ENCODE measurements at places on chromosomes 11 and 22.

DNA sequence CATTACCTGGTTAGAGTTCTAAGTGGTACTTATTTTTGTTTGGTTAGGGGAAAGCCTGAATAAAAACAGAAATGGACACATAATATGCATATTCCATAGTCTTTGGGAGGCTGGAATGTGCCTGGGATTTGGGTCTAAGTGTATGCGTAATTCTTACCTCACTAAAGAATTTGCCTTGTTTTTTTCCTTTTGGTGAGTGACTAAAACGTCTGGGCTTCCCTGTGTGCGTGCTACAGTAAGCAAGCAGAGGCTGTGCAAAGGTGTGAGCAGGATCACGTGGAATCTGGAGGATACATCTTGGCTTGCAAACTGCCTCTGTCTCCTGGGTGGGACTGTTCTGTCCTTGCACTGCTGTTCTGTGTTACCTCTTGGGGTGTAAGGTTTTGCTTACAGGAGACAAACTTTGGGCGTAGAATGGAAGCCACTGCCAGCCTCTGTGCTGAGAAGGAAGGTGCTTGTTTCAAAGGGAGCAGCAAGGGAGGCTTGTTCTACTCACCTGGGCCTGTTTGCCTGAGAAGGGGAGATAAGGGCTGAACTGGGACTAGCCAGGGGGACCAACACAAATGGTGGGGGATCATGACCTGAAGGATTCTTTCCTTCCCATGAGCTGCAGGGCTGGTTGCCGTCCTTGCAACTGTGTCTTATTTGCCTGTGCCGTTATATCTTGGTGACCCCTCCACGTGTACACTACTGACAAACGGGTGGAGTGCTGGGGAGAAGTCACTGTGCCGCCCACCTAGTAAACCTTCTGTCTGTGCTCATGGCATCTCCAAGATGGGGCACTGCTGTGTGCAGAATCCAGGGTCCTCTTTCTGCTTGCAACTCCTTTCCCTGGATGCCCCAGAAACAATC is 4.5 kb downstream of the NEAT1 start:
- DNase-seq = peak; percentile 42

GRCh38 chr11:46643531-46643930 is 26.2 kb downstream of the ATG13 start:
- no peak for DNase-seq

DNA sequence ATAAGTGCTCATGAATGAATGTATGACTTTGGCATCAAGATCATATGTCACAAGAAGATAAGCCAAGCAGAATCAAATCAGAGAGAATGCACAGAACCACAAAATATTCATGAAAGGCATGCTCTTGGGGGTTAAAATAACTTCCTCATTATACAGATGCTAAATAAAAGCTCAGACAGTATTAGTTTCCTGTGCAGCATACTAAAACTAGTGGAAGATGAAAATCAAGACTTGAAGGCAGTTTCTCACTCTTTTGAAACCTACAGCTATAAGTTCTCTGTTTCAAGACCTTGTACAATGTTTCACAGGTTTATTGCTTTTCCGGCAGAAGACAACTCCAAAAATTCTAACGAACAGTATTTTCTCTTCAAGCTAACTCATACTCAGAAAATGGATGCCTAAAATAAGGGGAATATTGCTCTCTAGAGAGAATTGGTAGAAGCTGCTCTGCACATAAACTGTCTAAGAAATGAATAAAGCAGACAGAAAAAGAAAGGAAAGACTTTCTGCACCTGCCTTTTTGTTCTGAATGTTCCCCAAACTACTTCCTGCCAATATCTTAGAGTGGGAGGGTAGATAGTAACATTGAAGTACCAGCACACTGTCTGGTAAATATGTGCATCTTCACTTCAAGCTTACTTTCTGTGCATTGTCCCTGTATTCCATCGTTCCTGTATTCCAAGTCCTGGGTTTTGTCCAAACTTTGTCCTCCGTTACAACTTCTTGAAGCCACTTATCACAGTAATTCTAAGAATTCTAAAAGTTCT is 639.4 kb upstream of the FAT3 start:
- no peak for DNase-seq

GRCh38 chr22:24727218-24727851 is 47.2 kb downstream of the PIWIL3 start:
- peak; percentile 73 for DNase-seq

- DNase-seq = no peak
These were observed 98.0 kb downstream of the PDE2A start for GRCh38 chr11:72576243-72576595.

- DNase-seq = no peak
These were observed 10.9 kb downstream of the CHRM1 start for GRCh38 chr11:62910141-62910882.

- peak; percentile 30 for DNase-seq
These were observed 252.7 kb downstream of the TMEM135 start for GRCh38 chr11:87290304-87290922.

GRCh38 chr22:30869667-30870395 is 98.7 kb downstream of the MORC2 start:
- no peak for DNase-seq

DNA sequence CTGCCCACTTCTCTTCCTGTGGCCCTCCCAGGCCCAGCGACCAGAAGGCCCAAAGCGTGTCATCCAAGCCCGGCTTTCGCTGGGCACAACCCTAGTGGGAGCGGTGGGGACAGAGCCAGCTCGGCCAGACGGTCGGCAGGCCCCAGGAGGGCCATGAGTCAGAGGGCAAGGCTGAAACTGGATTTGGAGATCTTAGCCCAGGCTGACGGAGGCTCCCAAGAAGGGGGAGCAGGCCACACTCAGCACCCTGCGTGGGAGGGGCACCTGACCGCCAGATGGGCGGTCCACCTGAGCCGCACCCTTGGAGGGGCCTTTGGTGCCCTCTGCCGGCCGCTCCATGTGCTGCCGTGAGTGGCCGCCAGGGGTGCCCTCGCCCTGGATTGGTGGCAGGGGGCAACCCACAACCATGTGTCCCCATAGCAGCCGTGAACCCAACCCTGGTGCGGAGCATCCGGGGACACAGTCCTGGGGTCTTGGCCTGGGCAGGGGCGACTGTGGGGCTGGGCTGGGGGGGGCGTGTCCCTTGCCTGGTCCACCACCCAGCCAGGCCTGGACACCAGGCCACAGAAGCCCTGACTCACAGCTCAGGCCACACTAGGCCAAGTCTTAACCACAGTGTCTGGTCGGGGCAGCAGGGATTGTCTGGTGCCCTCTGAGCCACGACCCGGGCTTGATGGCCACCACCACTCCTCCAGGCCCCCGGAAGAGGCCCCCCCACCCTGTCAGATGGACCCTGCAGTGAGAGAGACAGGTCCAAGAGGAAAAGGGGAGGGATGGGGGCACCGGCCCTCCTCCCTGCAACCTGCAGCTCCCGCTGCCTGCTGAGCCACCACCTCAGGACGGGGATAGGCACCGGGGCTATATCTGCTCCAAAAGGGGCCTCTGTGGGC is 19.2 kb upstream of the TALDO1 start:
- DNase-seq = peak; percentile 97

DNA sequence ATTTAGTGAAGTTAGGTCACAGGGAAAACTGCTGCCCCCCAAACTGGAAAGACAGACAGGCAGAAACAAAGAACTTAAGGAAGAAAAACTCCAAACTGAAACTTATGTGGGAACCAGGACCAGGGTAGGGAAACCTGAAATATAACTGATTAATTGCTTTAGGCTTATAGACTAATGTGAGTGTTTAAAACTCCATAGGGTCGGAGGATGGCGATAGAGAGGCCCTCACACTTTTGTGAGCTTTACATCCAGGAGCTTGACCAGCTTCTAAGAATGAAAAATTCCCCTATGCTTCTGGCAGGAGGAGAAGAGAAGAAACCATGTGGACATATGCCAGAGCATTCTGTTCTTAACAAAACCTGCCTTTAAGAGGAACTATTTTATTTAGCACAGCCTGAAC is 598.6 kb downstream of the NELL1 start:
- no peak for DNase-seq

- no peak for DNase-seq
These were observed 34.9 kb downstream of the SCUBE2 start for GRCh38 chr11:9056467-9056866.

DNA sequence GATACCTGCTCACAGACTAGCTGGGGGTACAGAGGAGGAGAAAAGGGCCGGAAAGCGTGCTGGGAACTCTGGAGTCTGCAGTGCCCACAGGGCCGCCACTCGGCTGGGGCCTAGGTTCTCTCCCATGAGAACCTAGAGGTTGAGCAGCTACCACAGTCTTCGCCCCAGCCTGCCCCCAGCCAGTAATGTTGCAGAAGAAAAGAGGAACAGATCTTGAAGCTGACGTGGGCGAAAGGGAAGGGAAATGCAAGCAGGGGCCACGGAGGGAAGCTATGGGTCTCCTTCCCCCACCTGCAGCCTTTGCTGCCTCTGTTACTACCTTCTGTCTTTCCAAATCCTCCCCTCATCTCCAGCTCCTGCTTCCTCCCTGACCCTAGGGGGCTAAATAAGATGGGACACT is 28.8 kb upstream of the P2RY2 start:
- DNase-seq = no peak

- no peak for DNase-seq
These were observed 69.7 kb upstream of the LMO1 start for GRCh38 chr11:8333376-8333775.

- no peak for DNase-seq
These were observed 3.7 kb downstream of the FGF4 start for GRCh38 chr11:69771466-69771865.

- peak; percentile 4 for DNase-seq
These were observed 52.4 kb upstream of the CDON start for GRCh38 chr11:126115127-126115495.

DNA sequence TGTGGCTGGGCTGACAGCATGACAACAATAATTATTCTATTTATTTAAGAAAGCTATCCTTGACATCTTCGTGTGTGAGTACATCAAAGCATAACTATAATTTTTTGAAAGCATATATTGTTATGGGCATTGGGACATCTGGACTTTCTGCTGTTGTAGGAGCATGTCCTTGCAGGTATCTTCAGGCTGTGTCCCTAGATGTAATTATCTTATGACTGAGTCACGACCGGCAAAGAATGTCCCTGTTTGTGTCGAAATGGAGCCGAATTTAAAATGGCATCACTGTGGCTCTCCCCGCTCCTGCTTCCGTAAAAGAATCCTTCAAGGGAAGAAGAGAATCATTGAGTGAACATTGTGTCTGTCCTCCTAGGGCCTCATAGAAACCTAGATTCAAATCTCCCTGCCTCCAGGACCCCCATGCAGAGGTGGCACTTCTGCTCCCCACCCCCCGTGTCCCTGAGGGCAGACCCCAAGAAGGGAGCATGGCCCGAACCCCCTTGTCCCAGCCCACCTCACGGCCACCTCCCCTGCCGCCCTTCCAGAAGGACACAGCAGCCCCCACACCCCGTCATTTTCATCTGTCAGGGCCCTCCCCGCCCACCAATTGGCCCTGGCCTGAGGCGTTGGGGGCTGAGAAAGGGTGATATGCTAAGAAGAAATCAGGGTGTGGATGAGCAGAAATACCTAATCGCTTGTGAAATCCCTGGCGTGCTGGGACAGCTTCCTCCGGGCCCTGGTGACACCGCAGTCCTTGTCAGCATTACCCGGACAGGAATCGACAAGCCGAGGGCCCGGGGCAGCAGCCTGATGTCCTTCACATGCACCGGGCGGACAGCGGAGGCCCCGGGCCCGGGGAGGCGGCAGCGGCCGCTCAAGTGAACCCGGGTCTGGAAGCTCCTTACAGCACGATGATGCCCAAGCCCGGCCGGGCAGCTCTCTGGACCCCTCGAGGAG is 48.6 kb upstream of the SLC22A12 start:
- no peak for DNase-seq

GRCh38 chr11:41461057-41461681 is 1.7 kb upstream of the LRRC4C start:
- peak; percentile 9 for DNase-seq

DNA sequence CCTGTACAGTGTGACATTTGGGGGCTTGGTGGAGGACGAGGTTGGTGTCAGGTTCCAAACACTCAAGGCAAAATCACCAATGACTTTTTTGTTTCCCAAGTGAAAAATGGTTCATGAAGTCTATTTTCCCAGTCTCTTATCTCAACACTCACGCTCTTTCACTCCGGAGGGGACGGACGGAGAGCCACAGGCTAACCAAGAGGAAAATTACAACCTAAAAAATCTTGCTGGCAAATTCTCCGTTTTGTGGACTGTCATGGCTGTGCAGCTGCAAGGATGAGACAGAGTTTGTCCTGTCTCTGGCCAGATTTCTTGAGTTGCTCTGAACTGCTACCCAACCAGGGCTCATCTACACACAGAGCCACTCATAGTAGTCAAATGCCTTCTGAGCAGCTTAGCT is 101.2 kb downstream of the ABTB2 start:
- DNase-seq = no peak

DNA sequence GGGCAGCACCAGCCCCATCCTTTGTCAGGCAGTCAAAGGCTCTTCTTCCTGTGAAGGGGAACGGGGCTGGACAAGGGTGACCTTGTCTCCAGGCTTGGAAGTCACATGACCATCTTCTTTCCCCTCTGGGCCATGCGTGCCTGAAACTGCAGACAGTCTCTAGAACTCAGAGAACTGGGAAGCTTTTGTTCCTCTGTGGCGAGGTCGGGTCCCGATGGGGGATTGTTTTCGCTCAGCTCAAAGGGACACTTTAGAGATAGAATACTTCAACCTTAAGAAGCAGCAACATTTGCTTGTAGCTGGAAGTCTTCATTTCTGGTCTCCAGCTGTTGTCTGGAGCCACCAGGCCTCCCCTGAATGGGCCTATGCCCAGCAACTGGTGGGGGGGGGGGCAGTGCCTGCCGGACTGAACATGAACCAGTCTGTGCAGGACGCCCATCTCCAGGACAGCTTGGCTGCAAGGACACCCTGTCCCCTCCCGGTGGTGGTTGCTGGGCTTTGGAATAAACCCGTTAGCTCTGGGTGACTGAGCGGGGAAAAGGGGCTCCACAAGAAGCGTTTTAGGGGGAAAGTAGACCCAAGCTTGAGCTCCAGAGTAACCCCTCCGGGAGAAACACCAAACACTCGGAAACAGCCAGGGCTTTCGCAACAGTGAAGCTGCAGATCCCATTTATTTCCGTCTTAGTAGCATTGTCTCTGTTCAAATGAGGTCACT is 55.7 kb upstream of the EMID1 start:
- no peak for DNase-seq

DNA sequence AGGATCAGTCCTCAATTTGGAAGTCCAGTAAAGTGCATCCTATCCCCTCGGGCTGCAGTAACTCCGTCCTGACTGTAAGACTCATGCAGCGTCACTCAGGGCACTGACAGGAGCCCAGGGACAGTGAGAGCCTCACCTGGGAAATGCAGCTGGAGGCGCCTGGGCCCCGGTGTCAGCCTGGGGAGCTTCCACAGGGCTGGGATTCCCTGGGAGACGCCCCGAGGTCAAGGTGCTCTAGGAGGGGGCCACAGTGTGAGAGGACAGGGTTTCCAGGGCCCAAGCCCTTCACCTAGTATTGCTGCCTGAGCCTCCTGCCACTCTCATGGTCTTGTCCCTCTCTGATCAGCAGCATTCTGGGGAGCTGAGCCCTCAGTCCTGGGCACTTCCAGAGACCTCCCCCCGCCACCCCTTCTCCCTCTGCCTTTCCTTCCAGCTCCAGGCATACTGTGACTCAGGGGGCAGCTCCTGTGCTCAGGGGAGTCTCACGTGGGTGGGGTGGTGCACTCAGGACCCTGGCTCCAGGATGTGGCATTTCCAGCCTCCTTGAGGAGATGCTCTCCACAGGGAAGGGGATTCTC is 99.1 kb upstream of the IGLL5 start:
- DNase-seq = no peak

- DNase-seq = peak; percentile 70
These were observed 15.9 kb upstream of the GLYATL1 start for GRCh38 chr11:58923300-58923788.
